Ascending aorta (tissue), 2 donors: ENCODE measurements at places on chromosomes 2 and 18.

DNA sequence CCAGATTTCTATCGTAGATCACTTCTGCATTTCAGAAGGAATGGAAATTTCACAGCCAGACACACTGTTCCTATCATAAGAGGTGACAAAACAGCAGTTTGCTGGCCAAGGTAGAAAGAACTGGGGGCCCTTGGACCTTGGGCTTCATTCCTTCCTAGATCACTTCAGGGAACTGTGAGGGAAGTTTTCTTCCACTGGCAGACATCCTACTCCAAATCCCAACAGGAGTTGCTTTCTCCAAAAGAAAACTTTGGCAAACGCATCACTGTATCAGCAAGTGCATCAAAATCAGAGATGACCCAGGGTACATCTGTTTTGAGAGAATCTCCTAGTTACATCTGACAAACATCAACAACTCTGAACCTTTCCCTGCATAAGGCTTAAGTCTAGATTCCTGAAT lies 348.4 kb upstream of the KLHL29 start:
- H3K4me3 ChIP-seq, result no peak overlapping the region
- DNase-seq, result no peak
- no peaks in the 10 kb centered on the region for H3K36me3 ChIP-seq
- H3K27ac ChIP-seq, result no peak overlapping the region

- DNase-seq, result no peak
- H3K27me3 ChIP-seq, result no peaks in the 10 kb centered on the region
- no peak overlapping the region for H3K4me3 ChIP-seq
- H3K4me1 ChIP-seq, result no peaks in the 10 kb centered on the region
- H3K36me3 ChIP-seq, result no peaks in the 10 kb centered on the region
- H3K27ac ChIP-seq, result no peak overlapping the region
Observed at GRCh38 chr2:10204326-10205161, 82.0 kb downstream of the RRM2 start.

GRCh38 chr18:23133860-23134779 lies 1.2 kb upstream of the CABLES1 start:
- H3K36me3 ChIP-seq, result no peaks in the 10 kb centered on the region
- peaks cover 13% of the 10 kb centered on the region for H3K4me1 ChIP-seq
- peak overlapping the region; percentile 65 for H3K4me3 ChIP-seq
- H3K27ac ChIP-seq, result peak overlapping the region; percentile 47
- no peak for DNase-seq

- DNase-seq, result peak; percentile 16
- H3K27ac ChIP-seq, result no peak overlapping the region
- H3K36me3 ChIP-seq, result peaks cover 4% of the 10 kb centered on the region
- H3K4me1 ChIP-seq, result no peaks in the 10 kb centered on the region
- no peak overlapping the region for H3K4me3 ChIP-seq
Observed at GRCh38 chr18:58389745-58390144, 239.1 kb downstream of the ALPK2 start.

DNA sequence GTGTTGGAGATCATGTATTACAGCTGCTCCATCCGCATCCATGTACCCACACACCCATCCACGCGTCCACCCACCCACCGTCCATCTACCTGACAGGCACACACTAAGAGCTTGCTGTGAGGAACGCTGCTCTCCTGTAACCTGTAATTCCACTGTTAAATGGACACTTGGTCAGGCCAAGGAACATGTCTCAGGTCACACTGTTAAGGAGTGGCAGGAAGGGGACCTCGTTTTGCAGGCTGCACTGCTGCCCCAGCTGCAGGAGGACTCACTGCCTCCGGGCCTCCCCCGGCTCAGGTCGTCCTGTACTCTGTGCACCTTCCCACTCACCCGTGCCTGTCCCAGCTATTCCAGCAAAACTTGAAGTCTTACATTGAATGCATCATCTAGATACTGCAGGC lies 170.5 kb downstream of the EIPR1 start:
- peaks cover 6% of the 10 kb centered on the region for H3K36me3 ChIP-seq
- H3K27ac ChIP-seq, result no peak overlapping the region
- H3K4me1 ChIP-seq, result no peaks in the 10 kb centered on the region

- no peak for DNase-seq
- no peak overlapping the region for H3K27ac ChIP-seq
Observed at GRCh38 chr18:69718912-69719547, 228.6 kb downstream of the CD226 start.

- H3K4me3 ChIP-seq, result no peak overlapping the region
- no peak for DNase-seq
- H3K27me3 ChIP-seq, result no peaks in the 10 kb centered on the region
- no peaks in the 10 kb centered on the region for H3K36me3 ChIP-seq
- no peak overlapping the region for H3K27ac ChIP-seq
Observed at GRCh38 chr2:5588601-5589000, 103.6 kb upstream of the SOX11 start.
